ENCODE measurements at places on chromosomes 13 and 19.
A peak's percentile ranks its signal among the peaks of the same experiment; 100 is the strongest.

- no peak for DNase-seq
Measured at GRCh38 chr13:85864963-85865530, 65.8 kb upstream of the SLITRK6 start.

GRCh38 chr13:60617991-60618733 lies 221.1 kb downstream of the TDRD3 start:
- no peak for DNase-seq

GRCh38 chr19:51959791-51960190 lies 26.8 kb downstream of the ZNF350 start:
- DNase-seq, result no peak

DNA sequence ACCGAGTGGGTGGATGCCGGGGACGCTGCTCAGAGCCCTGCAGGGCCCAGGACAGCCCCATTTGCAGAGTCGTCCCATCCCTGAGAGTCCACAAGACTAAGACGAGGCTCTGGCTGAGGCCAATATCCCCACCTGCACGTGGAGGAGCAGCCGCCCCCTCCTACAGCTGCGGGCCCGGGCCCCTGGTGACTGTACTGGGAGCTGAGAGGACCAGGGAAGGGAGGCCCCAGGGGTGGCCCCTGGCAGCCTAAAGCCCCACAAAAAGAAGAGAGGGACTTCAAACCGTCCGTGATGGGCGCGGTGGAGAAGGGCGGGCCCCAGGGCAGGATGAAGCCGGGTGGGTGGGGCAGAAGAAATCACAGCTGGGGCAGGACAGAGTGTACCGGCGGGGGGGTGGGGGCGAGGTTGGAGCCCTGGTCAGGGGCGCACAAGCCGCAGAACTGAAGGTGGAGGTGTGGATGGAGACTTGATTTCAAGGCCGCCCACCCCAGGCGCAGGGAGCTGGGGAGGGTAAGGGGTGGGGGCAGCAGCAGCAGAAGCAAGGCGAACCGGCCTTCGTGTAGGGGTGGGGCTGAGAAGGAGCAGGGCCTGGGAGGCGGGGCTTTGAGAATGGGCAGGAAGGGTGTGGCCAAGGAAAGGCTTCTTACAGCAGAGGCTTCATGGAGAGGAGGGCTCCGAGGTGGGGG lies 12.9 kb downstream of the CFD start:
- peak; percentile 79 for DNase-seq

- DNase-seq, result no peak
Measured at GRCh38 chr13:44808185-44808584, 181.1 kb downstream of the NUFIP1 start.

GRCh38 chr19:16435999-16436650 lies 35.6 kb downstream of the EPS15L1 start:
- DNase-seq, result no peak

DNA sequence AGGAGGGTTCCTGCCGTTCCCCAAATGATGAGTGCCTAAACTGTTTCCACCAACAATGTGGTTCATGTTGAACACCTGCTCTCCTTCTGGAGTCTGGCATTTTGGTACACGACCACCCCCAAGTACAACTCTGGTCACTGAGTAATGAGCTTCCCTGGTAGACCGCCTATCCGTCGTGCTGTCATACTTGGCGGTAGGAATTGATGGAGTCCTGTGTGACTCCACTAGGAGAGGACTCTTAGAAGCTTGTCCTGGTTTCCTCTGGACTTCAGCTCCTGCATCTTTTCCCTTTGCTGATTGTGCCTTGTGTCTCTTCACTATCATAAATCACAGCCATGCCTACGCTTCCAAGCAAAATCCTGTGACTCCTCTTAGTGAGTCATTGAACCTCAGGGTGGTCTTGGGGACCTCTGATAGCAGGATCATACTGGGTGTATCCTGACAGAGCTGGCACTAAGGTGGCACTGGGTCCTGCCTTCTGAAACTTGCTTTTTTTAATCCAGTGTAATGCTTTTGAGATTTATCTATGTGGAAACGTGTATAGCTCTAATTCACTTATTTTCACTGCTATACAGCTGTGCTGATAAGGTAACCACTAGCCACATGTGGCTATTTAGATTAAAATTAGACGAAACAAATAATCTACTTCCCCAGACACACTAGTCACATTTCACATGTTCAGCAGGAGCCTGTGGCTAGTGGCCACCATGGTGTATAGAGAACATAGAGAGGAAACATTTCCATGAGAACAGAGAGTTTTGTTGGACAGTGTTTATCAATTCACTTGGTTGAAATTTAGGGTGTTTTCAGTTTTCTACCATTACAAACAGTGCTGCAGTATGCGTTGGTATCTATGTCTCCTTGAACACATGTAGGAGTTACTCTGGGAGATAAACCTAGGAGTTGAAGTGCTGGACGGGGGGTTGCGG lies 6.1 kb upstream of the ASF1B start:
- DNase-seq, result no peak

DNA sequence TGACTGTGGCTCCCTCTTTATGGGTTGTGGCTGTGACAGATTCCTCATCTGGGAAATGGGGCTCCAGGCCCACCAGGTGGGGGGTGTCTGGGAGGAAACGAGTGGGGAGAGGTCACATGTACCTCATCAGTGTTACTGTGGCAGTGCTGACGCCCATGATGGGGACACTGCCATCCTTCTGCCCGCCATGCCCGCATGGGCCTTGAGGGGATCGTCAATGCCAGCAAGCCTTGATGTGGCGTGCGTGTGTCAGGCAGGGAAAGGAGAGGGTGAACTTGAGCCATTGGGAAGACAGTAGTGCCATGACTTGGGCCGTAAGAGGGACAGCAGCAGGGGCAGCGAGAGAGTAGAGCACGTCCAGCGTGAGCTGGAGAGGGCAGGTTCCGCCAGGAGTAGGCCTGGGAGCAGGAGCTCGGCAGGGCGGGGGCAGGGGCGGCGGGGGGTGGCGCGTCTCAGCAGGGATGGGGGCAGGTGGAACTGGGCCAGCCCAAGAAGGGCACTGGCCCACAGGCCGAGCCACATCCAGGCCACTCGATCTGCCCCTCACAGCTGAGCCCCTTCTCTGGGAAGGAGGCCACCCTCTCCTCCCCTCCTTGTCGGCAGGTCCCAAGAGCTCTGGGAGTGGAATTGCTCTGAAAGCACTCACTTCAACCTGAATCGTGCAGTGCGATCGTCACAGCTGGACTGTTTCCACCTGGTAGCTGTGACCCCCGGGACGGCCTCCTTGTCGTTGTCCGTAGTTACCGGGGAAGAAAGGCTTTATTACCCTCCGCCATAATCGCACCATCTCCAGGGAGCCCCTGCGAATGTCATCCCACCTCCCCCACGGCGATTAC lies 9.9 kb downstream of the KLHL26 start:
- DNase-seq, result no peak
